ENCODE measurements at places on chromosomes 16 and 17.

GRCh38 chr17:1058423-1059130 lies 61.6 kb downstream of the TIMM22 start:
- peak; percentile 45 for DNase-seq

GRCh38 chr16:1545044-1546040 lies 11.9 kb downstream of the TMEM204 start:
- DNase-seq, result no peak

GRCh38 chr17:19262650-19263631 lies 25.8 kb downstream of the EPN2 start:
- DNase-seq, result no peak

DNA sequence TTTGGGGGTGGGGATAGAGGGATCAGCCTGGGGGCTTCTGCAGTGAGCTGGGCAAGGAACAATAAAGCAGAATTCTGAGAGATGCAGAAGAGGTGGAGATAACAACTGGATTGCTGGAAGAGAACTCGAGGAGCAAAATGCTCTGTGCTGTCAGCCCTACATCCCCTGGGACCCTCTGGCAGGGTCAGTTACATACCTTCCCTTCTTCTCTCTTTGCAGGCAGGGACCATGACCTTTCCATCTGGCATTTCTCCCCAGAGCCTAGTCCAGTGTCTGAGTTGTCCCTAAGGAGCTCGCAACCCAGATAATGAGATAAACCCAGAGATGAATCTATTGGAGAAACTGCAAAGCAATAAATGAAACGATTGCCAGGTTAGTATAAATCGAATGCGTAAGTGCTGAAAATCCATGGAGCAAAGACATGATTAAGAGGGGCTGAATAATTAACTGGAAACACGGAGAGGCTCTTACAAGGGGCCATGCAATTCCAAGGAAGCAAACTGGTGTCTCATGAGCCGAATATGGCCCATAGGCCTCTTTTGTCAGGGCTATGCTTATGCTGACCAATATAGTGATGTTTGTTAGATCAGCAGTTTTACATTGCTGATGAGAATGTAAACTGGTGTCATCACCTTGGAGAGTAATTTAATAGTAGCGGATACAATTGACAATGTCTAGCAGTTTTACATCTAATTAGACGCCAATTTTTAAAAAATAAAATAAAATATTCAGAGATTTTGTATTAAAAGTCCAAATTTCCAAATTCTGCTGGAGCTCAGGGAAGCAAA lies 129.4 kb upstream of the IRX5 start:
- no peak for DNase-seq

- no peak for DNase-seq
These were observed 5.3 kb downstream of the DOC2A start for GRCh38 chr16:30005341-30006094.

DNA sequence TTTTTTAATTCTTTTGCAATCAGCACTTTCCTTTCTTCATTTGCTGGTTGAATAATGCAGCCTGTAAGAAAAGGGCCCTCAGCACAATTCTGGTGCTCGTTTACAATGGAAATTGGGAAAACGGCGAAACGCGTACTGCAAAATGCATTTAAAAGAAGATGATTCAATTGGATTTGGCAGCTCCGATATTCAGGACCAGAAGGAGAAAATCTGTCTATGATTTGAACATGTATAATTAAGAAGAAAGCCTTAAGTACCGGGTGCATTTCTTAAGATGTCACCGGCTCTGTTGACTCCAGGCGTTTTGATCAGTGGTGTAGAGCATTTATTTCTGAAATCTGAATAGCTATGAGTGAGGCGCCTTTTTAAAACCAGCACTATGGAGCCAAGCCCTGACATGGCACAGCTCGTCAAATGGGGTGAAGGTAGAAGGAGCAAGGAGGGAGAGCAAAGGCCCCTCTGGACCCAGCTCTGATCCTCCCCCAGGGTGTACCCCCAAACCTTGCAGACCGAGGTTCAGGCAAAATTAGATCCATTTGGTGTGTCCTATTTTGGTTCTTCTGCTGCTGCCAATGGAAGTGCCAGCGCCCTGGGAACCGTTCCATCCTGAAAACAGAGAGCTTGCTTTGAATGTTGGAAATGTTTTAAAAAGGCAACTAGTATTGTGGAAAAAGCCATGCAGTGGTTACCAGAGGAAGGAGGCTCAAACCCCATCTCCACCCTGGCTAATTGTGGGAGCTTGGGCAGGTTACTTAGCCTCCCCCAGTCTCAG lies 161.4 kb upstream of the RPL38 start:
- DNase-seq, result no peak

DNA sequence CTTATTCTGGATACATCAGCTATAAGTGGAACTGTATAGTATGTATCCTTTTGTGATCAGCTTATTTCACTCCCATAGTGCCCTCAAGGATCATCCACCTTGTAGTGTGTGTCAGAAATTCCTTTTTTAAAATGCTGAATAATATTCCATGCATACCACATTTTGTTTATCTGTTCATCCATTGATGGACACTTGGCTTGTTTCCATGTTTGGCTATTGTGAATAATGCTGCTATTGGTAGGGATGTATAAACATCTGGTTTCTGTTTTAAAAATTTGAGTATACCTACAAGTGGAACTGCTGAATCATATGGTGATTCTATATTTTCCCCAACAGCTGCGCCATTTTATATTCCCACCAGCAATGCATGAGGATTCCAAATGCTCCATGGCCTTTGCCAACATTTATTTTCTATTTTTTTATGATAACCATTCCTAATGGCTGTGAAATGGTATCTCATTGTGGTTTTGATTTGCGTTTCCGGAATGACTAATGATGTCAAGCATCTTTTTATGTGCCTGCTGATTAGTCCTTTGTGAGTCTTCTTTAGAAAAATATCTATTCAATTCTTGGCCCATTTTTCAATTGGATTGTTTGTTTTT lies 11.6 kb downstream of the RCVRN start:
- DNase-seq, result no peak

DNA sequence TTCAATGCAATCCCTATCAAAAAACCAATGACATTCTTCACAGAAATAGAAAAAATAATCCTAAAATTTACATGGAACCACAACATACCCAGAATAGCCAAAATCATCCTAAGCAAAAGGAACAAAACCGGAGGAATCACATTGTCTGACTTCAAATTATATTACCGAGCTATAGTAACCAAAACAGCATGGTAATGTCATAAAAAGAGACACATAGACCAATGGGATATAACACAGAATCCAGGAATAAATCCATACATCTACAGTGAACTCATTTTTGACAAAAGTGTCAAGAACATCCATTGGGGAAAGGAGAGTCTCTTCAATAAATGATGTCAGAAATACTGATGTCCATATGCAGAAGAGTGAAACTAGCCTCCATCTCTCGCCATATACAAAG lies 105.8 kb upstream of the CORO6 start:
- no peak for DNase-seq

DNA sequence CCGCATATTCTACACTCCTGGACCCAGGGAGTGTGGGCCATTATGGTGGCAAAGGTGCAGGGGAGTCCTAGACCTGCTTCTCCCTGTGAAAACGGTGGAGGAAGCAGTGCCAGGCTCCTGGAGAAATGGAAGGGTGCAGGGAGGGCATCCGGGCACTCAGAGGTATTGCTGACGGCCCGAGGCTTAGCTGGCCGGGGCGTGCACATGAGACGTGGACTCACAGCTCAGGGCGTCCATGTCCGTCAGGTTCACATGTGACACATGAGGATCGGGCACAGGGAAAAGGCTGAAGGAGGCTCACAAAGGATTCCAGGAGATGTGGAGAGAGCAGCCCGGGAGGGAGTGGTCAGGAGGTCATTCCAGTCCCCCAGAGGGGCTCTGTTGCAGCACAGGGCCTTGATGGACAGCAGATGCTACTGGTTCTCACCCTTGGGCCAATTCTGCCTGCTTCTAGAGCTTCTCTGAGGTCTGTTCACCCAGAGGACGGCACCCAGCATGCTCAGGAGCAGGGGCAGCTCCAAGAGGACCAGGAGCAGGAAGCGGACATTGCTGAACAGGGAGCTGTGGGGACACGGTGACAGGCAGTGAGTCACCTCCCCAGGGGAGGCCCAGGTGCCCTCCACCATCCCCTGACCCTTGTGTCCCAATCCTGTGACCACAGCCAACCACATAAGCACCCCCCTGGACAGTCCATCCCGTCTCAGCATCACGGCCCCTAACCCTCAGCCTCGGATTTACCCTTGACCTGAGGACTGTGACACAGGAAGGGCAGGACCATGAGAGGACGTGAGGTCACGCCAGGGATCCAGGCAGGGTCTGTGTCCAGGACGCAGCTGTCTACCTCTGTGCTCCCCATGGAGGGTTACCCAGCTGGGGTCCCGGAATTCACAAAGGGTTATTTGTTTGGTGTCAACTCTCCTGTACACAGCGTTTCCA lies 4.5 kb downstream of the CD300C start:
- no peak for DNase-seq

GRCh38 chr17:50056961-50057330 lies 1.0 kb downstream of the ITGA3 start:
- DNase-seq, result no peak

DNA sequence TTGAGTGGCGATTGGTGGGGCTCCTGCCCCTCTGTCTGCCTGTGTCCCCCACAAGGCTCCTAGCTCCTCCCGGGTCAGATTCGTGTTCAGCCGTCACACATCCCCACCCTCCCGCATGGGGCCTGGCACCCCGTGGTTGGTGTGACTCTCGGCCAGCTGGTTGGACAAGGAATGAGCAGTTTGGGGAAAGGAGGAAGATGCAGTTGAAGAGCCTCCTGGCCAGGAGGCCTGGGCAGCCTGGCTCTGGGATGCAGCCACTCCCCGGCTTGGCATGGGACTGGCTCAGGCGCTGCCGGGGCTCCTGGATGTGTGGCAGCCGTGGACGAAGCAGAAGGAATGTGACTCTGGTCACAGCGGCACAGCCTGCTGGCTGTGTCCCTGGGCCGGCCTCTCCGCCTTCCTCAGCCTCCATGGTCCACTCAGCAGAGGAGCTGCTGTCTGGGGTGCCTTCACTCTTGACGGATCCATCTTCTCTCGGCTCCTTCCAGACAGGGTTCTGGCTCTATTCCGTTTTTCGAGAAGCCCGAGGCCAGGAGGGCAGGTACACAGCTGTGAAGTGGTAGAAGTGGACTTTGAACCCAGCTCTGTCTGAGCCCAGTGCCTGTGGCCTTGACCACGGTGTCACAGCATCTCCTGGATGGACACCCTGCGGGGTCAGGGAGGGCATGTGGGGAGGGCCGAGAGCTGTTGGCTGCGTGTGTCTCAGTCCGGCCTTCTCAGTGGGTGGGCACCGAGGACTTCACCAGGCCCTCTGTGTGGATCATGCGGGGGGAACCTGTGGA lies 2.1 kb downstream of the TRAF7 start:
- DNase-seq, result no peak

GRCh38 chr16:64864232-64864809 lies 257.5 kb downstream of the CDH11 start:
- DNase-seq, result no peak

GRCh38 chr17:65627891-65628643 lies 66.6 kb upstream of the AXIN2 start:
- no peak for DNase-seq

GRCh38 chr17:81094509-81095382 lies 59.8 kb downstream of the BAIAP2 start:
- DNase-seq, result peak; percentile 59

GRCh38 chr16:7025616-7026190 lies 306.9 kb upstream of the RBFOX1 start:
- no peak for DNase-seq

GRCh38 chr16:59060207-59060606 lies 326.1 kb upstream of the GOT2 start:
- no peak for DNase-seq

DNA sequence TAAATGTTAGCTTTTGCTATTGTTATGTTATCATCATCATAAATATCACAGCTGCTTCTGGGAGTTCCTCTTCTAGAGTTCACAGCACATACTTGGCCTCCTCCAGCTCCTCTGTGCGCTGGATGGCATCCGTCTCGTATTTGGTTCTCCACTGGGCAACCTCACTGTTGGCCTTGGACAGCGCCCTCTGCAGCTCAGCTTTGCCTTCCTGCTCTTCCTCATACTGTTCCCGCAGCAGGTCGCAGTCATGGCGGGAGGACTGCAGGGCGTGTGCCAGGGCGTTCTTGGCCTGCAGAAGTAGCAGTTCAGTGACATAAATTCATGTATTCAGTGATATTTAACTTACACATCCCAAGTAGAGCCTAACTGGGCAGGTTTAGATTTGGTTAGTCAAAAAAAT lies 23.4 kb downstream of the MYH8 start:
- DNase-seq, result no peak

DNA sequence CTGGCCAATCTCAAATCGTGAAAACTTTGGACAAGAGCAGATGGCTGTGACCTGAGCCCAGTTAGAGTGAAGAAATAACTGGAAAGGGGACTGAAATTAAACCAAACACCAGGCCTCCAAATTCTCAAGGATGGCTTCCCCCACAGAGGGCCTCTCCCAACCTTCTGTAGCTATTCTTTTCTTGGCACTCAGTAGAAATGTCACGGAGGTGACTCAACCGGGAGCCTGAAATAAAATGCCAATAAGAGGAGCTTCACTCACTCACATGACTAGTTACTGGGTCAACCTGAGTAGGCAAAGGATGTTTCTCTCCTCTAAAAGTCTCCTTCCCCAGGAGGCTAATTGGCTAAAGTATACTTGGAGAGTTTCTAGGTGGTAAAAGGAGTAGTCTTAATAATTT lies 230.7 kb downstream of the MAF start:
- no peak for DNase-seq

GRCh38 chr16:10598157-10598556 lies 17.8 kb upstream of the EMP2 start:
- no peak for DNase-seq

- no peak for DNase-seq
These were observed 409.8 kb downstream of the CDH11 start for GRCh38 chr16:64712026-64712425.

DNA sequence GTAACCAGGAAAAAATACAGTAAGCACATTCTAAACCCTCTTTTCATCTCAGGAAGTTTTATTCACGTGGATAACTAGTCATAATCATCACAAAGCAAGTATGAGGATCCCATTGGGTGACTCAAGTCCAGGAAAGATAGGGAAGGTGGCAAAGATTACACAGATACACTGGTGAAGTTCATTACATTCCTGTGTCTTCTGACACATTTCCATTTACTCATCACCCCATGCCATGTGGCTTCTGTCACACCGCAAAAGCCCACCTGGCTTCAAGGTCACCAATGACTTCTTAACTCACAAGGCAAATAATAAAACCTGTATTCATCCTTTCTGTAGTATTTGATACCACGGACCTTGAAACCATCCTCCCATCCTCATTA lies 17.0 kb downstream of the HS3ST3A1 start:
- no peak for DNase-seq
